ENCODE measurements at places on chromosomes 3 and 15. TPM values are rescaled to one million over a fixed set of nuclear protein-coding genes. Genes with fewer than 3 reads are reported as not detected.

The CXCR6 gene
- total RNA-seq: not detected

The U2SURP gene
- 131 TPM for total RNA-seq

The COL6A6 gene
- not detected for total RNA-seq

The LSMEM2 gene
- total RNA-seq: not detected

The GOLGA6D gene
- total RNA-seq: not detected

The AMIGO3 gene
- not detected for total RNA-seq

The XYLB gene
- total RNA-seq: 20.1 TPM

The SAMMSON gene
- not detected for total RNA-seq

The IL17RB gene
- total RNA-seq: 30.0 TPM

The MLH1 gene
- 49.6 TPM for total RNA-seq

The EIF5A2 gene
- 16.6 TPM for total RNA-seq

The SPINT1 gene
- 290 TPM for total RNA-seq

The CCR3 gene
- total RNA-seq: 0.64 TPM

The ONECUT1 gene
- total RNA-seq: 0.53 TPM

The LRRN1 gene
- 0.84 TPM for total RNA-seq

The TMEM207 gene
- 0.65 TPM for total RNA-seq

The CLEC3B gene
- 1.1 TPM for total RNA-seq

The AADACL2 gene
- not detected for total RNA-seq

The HPS3 gene
- 19.4 TPM for total RNA-seq

The IL17RE gene
- 82.9 TPM for total RNA-seq

The NR1I2 gene
- not detected for total RNA-seq

The GP5 gene
- 0.25 TPM for total RNA-seq

The FBXO45 gene
- total RNA-seq: 14.5 TPM

The OXTR gene
- 3.9 TPM for total RNA-seq

The ROPN1 gene
- not detected for total RNA-seq

The SLC2A2 gene
- 4.0 TPM for total RNA-seq

Measured in Caco-2 (cell line).